Osteoblast (primary cell): ENCODE measurements at places on chromosomes 2 and 18. TPM values are rescaled to one million over a fixed set of nuclear protein-coding genes. Genes with fewer than 3 reads are reported as not detected.

Gene GNLY
- not detected in 2 replicates for total RNA-seq

Gene ARHGEF4
- 3.6 and 7.7 TPM in 2 replicates for total RNA-seq

Gene UCN
- total RNA-seq: 0.36 and 1.2 TPM in 2 replicates

Gene ECEL1
- not detected in 2 replicates for total RNA-seq

Gene UPP2
- total RNA-seq: not detected in 2 replicates

Gene PUM2
- 44.2 and 45.2 TPM in 2 replicates for total RNA-seq

Gene POTEJ
- total RNA-seq: not detected in 2 replicates

Gene SPP2
- total RNA-seq: not detected in 2 replicates

Gene SERPINB11
- not detected in 2 replicates for total RNA-seq

Gene STON1
- 15.6 and 15.9 TPM in 2 replicates for total RNA-seq

Gene TTC39C
- 42.7 and 50.7 TPM in 2 replicates for total RNA-seq
